Activated CD4-positive, alpha-beta T cell treated with anti-CD3 and anti-CD28 coated beads, Interleukin-2, amount 10 ng/mL, durations not matched to agents 7 days and 5 days (primary cell): ENCODE measurements at places on chromosomes 11 and 22. TPM values are rescaled to one million over a fixed set of nuclear protein-coding genes. Genes with fewer than 3 reads are reported as not detected.

- peak overlapping the region; percentile 80 for H3K4me3 ChIP-seq
- DNase-seq = no peak
- peaks cover 40% of the 10 kb centered on the region for H3K36me3 ChIP-seq
Measured at GRCh38 chr11:64804346-64805210, 1.6 kb upstream of the MAP4K2 start.

Gene P2RY6
- not detected for total RNA-seq

GRCh38 chr22:33350491-33350890, 292.3 kb upstream of the SYN3 start:
- H3K4me3 ChIP-seq = no peak overlapping the region
- H3K27me3 ChIP-seq = no peaks in the 10 kb centered on the region
- H3K36me3 ChIP-seq = no peaks in the 10 kb centered on the region
- H3K4me1 ChIP-seq = no peaks in the 10 kb centered on the region

DNA sequence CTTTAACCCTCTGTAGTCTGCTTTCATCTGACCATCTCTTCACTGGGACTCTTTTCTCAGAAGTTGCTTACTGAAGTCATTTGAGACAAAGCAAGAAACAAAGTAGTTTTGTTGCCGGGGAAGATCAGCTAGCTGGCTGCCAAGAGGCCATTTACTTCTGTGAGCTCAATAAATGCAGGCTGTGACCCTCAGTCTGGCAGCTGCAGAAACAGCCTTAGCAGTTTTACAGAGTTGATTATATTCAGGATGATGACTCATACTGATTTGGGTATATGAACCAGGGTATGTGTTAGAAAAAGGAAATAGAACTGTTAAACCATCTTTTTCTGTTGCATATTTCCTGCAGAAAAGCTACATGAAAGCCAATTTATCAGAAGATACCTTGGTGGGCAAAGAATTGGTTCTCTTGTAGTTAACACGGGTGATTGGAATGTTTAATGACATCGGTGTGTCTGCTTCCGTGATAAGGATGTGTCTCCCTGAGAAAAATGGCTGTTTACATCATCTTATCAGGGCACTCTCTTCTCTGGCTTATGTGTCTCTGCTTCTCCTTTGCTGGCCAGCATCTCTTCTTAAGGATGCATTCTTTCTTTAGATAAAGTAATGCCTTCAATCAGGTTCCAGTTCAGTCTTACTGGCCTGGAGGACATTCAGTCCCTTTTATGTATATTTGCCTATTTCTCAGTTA, 18.5 kb downstream of the FIBIN start:
- no peak for DNase-seq
- no peaks in the 10 kb centered on the region for H3K36me3 ChIP-seq
- no peaks in the 10 kb centered on the region for H3K27me3 ChIP-seq

Gene ARHGAP8
- 0.30 TPM for total RNA-seq
